ENCODE measurements at places on chromosomes 12 and 14.

- DNase-seq = no peak
These were observed 15.9 kb downstream of the UBE2N start for GRCh38 chr12:93425736-93426411.

DNA sequence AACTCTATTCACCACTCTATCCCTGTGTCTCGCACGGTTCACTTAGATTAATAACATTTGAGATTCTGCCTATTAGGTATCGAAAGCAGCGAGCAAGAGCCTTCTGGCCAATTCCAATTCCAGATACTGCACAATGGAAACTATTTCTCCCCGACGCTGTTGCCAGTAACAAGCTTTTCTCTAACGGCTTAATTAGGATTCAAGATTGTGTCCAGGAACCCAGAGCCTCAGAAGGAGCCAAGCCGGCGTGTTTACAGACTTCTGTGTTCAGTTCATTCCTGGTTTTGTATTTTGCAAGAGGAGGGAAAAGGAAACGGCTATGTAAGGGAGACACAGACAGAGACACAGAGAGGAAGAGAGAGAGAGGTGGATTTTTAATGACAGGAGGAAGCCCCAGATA, 185.6 kb downstream of the DICER1 start:
- no peak for DNase-seq

DNA sequence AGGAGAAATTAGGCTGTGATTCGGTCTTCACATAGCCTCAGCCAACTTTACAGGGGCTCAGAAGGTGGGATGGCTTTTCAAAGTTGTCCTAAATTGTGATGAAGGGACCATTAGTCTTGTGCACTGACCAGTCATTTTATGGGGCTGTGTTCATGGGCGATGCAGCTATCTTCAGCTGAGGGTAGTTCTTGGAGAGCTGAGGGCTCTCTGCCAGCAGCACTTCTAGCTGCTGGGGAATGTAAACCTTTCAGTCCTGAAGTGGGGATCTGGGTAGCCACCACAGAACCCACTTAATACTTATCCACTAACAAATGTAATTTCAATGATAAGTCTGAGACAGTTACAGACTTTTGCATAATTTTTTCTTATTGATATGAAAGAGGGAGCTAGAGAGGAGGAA, 270.6 kb downstream of the AEBP2 start:
- no peak for DNase-seq

DNA sequence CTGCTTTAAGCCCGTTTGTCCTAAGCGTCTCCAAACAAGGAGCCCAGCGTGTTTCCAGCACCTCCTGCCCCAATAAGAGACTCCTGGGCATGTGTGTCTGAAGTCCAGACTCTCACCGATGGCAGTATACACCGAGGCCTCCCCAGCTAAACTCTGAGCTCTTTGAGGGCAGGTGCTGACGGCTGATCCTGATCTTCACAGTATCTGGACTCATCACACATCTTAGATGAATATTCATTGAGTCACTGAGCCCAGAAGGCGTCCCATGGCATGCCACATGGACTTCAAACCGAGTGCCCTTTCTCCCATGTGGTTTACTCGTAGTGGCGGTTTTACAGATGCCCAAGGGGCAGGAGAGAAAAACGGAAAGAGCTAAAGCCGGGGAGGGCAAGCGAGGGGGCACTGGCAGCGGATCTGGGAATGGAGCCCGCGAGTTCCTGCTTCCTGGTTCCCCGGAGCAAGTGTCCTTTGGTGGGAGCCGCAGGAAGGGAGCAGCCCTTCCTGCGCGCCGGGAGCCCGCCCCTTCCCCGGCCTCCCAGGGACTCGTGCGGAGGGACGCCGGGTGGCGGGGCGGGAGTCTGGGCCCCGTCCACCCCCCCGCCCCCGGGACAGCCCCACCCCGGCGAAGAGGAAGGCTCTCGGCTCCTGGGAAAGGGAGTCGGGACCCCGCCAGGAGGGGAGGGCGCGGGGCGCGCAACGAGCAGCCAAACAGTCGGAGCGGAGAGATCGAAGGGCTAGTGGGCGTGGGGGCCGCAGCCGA, 585 bp upstream of the TEAD4 start:
- no peak for DNase-seq

DNA sequence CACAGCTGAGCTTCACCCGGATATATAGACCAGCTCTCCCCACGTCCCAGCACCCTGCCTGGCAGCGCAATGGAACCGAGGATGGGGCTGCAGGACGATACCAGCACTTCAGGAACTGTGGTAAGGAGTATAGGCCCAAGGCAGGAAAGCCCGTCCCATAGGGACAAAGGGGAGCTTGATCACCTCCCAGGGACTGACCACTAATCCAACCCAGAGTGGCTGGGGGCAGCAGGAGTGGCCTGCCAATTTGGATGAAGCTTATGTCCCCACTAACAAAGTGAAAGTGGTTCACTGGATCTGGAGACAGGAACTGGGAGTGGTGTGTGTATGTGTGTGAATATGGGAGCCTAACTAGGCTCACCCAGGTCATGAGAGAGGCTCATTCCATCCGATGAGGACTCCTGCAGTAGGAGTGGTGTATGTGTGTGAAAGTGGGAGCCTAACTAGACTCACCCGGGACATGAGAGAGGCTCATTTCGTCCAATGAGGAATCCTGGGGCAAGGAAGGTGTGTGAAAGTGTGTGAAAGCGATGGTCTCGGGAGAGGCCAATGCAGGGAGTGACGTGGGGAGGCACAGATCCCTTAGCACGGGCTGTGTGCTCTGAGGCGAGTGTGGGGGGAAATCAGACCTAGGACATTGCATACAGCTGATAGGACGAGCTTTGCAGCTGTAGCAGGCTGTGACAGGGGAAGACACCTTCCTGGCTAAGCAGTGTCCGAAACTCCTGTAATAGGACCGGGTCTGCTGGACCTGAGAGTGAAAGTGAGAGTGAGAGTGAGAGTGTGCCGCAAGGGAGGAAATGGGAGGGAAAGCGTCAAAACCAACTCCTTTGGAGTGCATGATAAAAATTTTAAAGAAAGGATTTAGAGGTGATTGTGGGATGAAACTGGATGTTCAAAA, 25.7 kb downstream of the KLRK1 start:
- no peak for DNase-seq

GRCh38 chr14:49036984-49037516, 549.1 kb downstream of the RPS29 start:
- DNase-seq = no peak

DNA sequence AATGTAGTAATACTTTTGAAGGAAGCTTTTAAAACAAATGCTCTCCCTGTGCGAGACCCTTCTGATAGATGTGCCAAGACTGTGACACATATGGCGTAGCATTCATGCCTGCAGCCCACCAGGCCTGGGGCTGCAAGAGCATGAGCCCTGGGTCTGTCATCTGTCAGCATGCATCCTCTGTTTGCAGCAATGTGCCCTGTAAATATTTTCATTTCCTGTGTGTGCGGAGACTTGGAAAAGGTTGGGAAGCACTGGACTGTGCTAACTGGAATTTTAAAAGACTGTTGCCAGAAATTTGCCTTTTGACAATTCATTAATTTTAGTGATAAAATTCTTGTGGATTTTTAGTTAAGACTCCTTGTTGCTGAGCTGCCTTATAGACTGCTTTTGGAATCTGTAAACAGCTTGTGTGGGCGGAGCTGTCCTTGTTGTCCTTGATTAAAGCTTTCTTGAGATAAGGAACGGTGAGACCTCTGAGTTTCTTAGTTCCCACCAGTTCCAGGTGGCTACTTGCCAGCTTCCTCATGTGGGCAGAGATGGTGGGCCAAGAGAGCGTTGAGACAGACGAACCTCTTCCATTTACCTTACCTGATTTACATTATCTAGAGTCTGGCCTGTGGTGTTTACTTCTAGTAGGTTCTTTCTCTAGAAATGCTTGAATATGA, 23.4 kb downstream of the MARK3 start:
- DNase-seq = no peak

- no peak for DNase-seq
These were observed 206.2 kb downstream of the SLC6A15 start for GRCh38 chr12:84706374-84706773.

Data from GM19239 (cell line).